Hematopoietic multipotent progenitor cell treated with erythropoietin and hydrocortisone succinate and interleukin-3 and kit ligand, for 4 days (in vitro differentiated cells): ENCODE measurements at places on chromosomes 12 and 14.

- no peak for DNase-seq
Observed at GRCh38 chr14:100715803-100716202, 10.9 kb upstream of the DLK1 start.

- DNase-seq = peak; percentile 82
Observed at GRCh38 chr14:55120571-55121495, 8.2 kb upstream of the LGALS3 start.

DNA sequence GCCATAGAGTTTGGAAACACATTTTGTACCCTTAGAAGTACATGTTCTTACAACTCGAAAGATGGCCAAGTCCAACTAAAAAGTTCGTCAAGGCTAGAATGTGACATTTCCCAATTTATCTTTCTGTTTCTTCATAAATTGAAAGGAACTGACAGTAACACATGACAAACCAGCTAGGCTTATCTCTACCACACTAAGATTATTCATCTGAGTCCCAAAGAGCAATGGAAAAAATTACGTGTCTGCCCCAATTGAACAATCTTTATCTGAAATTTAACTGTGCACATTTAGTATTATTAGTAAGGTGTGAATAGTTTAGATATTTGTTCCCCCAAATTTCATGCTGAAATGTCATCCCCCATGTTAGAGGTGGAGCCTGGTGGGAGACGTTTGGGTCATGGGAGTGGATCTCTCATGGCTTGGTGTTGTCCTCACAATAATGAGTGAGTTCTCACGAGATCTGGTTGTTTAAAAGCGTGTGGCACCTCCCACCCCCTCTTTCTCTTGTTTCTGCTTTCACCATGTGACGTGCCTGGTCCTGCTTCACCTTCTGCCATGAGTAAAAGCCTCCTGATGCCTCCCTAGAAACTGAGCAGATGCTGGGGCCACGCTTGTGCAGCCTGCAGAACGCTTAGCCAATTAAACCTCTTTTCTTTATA lies 13.3 kb downstream of the CPM start:
- DNase-seq = peak; percentile 23

- DNase-seq = no peak
Observed at GRCh38 chr12:77924703-77925102, 94.0 kb downstream of the NAV3 start.

DNA sequence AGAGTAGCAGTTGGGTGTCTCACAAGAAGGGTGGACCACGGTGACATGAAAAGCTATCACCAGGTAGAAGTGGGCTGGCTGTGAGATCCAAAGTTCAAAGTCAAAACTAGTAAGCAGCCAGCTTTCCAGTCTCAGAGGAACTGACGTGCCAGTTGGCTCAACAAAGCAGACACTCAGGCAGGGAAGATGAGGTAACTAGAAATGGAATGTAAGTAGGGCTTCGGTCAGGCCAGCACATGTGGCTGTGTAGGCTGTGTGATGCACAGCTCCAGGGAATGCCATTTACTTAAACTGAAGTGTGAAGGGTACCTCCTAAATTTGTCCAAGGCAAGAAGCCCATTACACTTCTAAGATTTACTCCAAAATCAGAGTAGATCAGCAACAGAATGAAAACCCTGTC lies 43.6 kb downstream of the PTPRR start:
- no peak for DNase-seq

GRCh38 chr12:64402181-64402580 lies 2.0 kb upstream of the XPOT start:
- DNase-seq = no peak

DNA sequence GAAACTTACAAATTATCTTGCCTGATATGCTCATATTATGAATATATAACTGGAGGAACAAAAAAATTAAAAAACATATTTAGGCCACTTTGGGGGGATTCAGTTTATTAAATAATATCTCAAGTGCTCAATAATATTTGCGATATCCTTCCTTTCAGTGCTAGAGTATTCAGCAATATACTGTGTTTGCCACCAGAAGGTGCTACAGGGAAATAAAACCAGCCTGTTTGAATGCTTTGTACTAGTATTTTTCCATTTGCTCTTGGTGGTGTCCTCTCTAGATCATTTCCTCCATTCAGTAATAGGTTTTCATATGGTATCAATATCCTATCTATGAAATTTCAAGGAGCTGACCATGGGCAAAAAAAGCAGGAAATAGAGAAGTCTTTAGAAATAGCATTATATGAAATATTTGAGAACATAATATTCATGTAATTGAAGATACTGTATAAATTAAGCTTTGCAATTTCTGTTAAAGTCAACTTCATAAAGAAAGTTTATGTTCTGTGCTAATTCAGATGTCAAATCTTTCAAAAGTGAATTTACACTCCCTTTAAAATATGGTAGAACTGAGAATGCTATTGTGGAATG lies 106.2 kb upstream of the NAV3 start:
- peak; percentile 25 for DNase-seq

DNA sequence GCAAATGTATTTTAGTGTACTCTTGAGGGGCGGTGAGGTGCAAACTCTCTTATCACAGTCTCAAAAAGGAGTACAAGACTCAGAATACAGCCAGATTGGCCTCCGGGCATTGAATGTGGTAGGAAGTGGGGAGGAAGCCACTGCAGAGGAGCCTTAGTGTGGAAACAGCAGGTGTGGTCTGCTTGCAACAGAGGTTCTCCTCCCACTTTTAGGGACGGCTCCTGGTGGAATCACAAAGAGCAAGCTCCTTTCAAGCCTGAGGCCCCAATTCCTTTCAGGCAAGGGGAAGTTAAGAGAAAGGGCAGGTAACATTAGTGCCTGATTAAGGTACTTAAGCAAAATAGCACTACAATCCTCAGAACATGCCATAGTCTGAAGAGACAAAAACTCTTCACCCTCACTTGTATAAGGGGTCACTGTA lies 23.7 kb upstream of the SLC2A3 start:
- DNase-seq = peak; percentile 88

DNA sequence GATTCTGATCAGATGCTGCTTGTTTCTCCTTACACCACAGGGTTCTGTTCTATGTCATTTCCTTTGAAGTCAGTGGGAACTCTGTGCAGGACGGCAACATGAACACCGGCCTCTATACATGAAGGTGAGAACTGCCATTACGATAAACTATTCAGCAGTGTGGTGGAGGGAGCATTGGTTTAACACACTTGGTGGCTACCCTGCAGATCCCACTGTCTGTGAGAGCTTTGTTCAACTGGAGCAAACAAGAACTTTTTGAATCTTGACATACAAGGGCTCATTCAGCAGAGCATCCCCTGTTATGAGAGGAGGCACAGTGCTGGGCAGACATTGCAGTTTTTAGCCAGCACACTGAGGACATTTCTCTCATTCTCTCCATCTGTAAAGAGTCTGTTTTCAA lies 10.7 kb upstream of the FRS2 start:
- DNase-seq = no peak

DNA sequence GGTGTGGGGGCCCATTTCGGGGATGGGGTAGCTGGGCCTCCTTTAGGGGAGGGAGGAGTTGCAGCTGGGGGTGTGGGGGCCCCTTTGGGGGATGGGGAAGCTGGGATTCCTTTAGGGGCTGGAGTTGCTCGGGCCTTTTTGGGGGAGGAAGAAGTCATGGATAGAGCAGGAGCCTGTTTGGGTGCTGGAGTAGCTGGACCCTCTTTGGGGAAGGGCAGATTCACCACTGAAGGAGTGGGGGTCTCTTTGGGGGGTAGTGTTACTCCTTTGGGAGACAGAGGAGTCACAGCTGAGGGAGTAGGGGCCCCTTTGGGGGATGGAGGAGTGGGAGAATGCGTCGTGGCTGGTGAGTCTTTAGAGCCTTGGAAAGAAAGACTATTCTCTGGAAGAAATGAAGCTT lies 6.5 kb downstream of the NACA start:
- DNase-seq = no peak

- no peak for DNase-seq
Observed at GRCh38 chr14:99592933-99593753, 10.9 kb downstream of the CCDC85C start.

GRCh38 chr12:53355121-53355520 lies 19.0 kb upstream of the SP7 start:
- no peak for DNase-seq

GRCh38 chr12:33649992-33650391 lies 210.4 kb upstream of the SYT10 start:
- DNase-seq = no peak

GRCh38 chr12:44358636-44359035 lies 517.5 kb downstream of the NELL2 start:
- DNase-seq = no peak

DNA sequence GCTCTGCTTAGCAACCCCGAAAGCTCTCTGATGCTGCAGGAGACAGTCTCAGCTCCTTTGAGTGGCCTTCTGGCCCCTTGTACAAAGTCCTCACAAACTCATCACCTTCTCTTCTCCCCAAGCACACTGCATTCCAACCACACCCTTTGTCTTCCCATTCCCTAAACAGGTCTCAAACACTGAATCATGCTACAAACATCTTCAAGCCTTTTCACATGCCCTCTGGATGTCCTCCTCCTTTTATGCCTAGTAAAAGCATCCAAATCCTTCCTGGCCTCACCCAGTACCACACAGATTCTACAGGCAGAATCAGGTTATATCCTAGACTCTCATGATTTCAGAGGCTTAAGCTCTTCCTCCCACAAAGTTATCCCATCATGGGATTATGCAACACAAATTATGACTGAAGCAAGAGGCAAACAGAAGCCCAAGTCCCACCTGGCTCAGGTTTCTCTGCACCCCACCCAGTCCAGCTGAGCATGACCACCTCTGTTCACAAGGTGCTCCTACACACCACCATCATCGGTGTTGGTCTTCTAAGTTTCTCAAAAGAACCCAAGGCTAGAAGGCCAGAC lies 61.4 kb upstream of the PCED1B start:
- DNase-seq = no peak

GRCh38 chr12:6928022-6928702 lies 403 bp downstream of the ATN1 start:
- peak; percentile 27 for DNase-seq

GRCh38 chr14:23164250-23164649 lies 19.2 kb downstream of the SLC7A8 start:
- no peak for DNase-seq

GRCh38 chr12:75825686-75826085 lies 205.9 kb downstream of the PHLDA1 start:
- DNase-seq = peak; percentile 1

DNA sequence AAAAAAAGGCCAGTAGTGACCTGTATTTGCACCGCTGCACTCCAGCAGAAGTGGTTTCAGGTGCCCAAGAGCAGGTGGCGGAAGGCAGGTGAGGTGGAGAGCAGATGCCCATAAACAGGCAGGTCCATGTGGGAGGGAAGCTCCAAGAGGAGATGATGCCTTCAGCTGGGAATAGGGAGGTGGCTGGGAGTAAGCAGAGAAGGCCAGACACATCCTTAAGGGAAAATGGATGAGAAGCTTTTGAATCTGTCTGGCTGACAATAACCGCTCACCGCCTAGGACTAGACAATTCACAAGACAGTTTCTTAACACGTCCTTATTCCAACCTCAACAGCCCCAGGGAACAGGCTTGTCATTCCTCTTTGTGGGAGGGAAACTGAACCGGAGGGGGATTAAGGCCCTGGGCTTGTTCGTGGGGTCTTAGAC lies 43.9 kb upstream of the PLEKHG6 start:
- no peak for DNase-seq

DNA sequence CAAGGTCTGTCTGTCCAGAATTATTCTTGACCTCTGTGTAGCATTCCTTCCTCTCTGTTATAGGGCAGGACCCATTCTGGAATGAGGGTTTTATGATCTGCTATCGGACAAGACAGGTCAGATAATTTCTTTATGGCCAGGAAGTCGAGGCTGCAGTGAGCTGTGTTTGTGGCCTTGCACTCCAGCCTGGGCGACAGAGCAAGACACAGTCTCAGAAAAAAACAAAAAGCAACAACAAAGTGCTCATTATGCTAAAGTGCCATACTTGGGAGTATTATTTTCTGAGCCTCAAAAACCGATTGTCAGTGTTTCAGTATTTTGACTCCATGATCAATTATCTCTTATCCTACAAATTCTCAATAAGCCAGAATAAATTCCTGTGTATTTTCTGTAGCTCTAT lies 4.1 kb downstream of the CIPC start:
- no peak for DNase-seq

- DNase-seq = no peak
Observed at GRCh38 chr14:59727073-59727661, 143.4 kb downstream of the RTN1 start.

GRCh38 chr12:6310771-6311610 lies 509 bp downstream of the PLEKHG6 start:
- no peak for DNase-seq

GRCh38 chr14:105197211-105197641 lies 16.1 kb upstream of the NUDT14 start:
- DNase-seq = peak; percentile 64

- DNase-seq = peak; percentile 93
Observed at GRCh38 chr12:22046090-22046967, at the start of gene CMAS. Gene CMAS (plus strand): TSS chr12:22046218. CDS start chr12:22046304, 86 bp downstream.

GRCh38 chr14:31059152-31059924 lies 33.2 kb upstream of the STRN3 start:
- DNase-seq = peak; percentile 99

GRCh38 chr12:91985002-91985787 lies 160.5 kb downstream of the BTG1 start:
- no peak for DNase-seq

- no peak for DNase-seq
Observed at GRCh38 chr12:101297661-101298060, 17.8 kb downstream of the UTP20 start.

GRCh38 chr14:26820138-26820537 lies 222.3 kb upstream of the NOVA1 start:
- no peak for DNase-seq

- no peak for DNase-seq
Observed at GRCh38 chr14:93857500-93858283, 69.4 kb upstream of the PRIMA1 start.

DNA sequence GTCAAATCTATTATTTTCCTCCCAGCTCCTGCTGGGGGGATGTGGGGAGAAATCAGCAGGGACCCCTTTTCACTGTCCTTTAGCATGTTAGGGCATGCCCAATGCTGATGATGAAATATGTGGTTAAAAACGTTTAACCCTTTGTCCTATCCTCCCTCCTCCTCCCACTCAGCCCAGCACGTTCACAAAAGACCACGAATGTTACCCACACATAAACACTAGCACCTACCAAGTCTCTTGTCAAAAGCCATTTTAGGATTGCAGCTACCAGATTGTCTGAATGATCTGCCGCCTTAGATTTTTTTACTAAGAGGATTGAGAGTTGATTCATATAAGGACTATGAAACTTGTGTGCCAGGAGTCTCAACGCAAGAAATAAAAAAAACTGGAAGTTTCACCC lies 70.4 kb downstream of the TBK1 start:
- DNase-seq = peak; percentile 67

- DNase-seq = no peak
Observed at GRCh38 chr12:21913823-21914222, 27.4 kb downstream of the ABCC9 start.
